Esophagus muscularis mucosa (tissue), 4 donors: ENCODE measurements at places on chromosomes 5 and 9. TPM values are rescaled to one million over a fixed set of nuclear protein-coding genes. Genes with fewer than 3 reads are reported as not detected.

ZNF618 gene
- total RNA-seq = 2.3 TPM

OR2V1 gene
- total RNA-seq = not detected

- no peak for DNase-seq
These were observed 29.2 kb upstream of the JAK2 start for GRCh38 chr9:4955836-4956235.

GPRIN1 gene
- total RNA-seq = 0.91 TPM

DNA sequence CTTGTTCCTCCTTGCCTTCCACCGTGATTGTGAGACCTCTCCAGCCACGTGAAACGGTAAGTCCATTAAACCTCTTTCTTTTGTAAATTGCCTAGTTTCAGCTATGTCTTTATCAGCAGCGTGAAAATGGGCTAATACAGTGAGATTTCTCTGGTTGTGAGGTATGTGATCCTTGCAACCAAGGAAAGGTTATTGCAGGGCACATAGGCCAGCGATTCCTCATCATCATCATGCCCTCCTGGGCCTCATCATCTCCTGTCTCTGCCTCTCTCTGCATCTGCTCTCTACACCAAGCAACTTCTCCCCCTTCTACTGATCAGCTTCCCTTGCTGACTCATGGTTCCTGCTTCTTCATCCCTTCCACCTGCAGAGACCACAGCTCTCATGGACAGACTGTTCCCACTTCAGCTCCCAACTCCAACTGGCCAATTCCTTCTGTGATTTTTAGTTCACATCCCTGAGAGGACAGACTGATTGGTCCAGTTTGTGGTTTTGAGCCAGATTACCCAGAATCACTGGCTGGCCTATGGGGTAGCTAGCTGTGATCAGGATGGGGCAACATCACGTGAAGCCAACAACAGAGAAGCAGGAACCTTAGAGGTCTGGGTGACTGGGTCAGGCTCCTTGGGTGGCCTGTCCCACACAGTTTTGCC, 53.1 kb downstream of the LIX1 start:
- DNase-seq = peak; percentile 86

- no peak for DNase-seq
These were observed 12.0 kb upstream of the SVEP1 start for GRCh38 chr9:110591526-110591925.

- DNase-seq = no peak
These were observed 36.2 kb downstream of the GRIN3A start for GRCh38 chr9:101702257-101702656.
